SK-N-DZ (cell line): ENCODE measurements at places on chromosomes 3 and 15.
A peak's percentile ranks its signal among the peaks of the same experiment; 100 is the strongest.

- peak; percentile 94 for DNase-seq
Observed at GRCh38 chr15:44536962-44537734, at the start of gene EIF3J. EIF3J (plus strand) TSS chr15:44537147; CDS start chr15:44537195, 48 bp downstream.

- no peak for DNase-seq
Observed at GRCh38 chr3:183226333-183226890, 26.6 kb upstream of the B3GNT5 start.

DNA sequence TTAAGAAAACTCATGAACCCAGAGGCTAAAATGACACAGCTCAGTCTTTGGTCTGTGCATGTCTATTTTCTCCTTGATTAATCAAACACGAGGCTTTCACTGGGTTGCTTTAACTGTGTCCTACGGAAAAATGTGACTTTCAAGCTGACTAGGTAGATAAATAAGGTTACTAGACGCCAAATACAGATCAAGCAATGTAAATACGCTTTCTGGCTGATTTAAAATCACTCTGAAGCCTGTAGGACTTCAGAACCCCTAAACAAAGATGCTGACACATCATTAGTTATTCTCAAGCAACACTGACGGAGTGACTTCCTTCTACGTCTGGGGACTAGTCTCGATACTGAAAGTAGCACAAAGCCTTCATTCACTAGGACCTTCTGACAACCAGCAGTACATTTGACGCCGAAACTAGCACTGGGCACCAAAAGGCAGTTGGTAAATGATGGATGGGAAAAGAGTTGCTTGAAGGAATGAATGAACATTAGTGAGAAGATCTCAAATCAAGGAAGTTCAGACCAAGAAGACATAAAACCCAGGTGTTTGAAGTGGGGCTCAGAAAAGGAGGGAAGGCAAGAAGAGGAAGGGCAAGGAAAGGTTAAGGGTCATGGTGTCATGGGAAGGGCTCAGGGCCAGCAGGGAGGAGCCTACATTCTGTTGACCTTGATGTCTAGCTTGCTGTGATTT lies 67.1 kb upstream of the CDV3 start:
- DNase-seq, result no peak

- DNase-seq, result no peak
Observed at GRCh38 chr3:9253327-9253726, 3.9 kb upstream of the SRGAP3 start.

GRCh38 chr3:124084022-124084881 lies 92.3 kb upstream of the ROPN1 start:
- no peak for DNase-seq

- DNase-seq, result peak; percentile 29
Observed at GRCh38 chr3:123119802-123120201, 53.0 kb downstream of the PDIA5 start.

GRCh38 chr3:61158667-61159066 lies 92.6 kb downstream of the FHIT start:
- DNase-seq, result no peak

DNA sequence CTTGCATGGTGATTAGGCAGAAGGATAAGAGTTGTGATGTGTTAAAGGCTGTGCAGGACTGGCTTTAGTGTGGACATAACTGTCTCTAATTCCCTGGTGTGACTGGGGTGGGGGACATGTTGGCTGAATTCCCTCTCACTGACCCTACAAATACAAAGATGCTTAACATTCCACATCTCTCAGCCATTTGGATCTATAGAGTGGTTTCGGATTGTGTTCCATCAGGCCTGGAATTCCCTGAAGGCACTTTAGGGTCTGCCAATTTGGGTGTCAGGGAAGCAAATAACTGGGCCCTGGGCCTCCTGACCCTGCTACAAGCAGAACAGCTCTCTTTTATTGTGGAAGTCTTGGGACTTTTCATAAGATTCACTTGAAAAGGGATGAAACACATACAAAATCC lies 56.2 kb downstream of the ARHGEF26 start:
- DNase-seq, result no peak

- DNase-seq, result no peak
Observed at GRCh38 chr3:152176241-152176640, 92.5 kb upstream of the MBNL1 start.

DNA sequence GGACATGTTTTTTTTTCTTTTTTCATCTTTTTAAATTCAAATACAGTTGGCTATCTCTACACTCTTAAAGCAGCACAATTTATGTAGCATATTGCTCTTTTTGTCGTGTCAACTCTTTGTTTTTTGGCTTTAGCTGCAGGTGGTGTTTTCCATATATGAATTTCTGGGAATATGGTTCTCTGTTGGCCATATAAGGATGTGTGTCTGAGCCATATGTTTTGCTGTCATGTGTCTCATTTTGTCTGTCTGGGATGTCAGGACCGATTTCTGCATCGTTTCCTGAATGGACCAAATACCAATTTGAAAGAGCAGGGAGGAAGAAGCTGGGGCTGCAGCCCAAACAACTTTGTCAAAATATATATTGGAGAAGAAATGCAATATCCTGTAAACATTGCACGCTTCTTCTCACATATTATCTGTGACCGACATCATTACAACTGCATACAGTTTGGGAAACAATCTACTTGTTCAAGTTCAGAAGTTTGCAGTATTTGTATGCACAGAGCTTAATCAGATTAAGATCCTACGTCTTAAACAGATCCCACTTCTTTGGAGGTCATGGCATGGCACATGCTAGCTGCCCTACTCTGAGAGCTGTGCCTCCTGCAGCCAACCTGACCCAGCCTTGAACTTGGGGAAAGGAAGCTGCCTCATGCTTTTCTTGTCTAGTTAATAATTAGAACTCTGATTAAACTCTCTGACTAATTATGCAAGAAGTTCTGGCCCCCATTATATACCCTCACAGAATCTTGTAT lies 4.0 kb upstream of the SATB1 start:
- DNase-seq, result peak; percentile 88

DNA sequence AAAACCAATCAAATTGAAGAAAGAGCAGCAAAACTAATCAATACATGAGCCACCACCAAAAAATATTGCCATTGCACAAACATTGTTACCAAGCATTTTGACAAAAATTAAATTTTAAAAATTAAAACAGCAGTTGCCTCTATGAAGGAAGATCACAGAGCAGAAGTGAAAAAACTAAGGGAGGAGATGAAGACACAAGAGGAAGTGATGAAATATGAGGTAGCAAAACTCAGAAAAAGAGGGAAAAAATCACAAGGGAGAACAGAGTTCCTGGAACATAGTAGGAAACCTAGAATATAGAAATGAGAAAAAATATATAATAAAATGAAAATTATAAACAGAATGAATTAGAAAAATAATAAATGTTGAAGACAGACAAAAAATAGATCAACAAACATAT lies 7.3 kb upstream of the SERPINI2 start:
- DNase-seq, result no peak

DNA sequence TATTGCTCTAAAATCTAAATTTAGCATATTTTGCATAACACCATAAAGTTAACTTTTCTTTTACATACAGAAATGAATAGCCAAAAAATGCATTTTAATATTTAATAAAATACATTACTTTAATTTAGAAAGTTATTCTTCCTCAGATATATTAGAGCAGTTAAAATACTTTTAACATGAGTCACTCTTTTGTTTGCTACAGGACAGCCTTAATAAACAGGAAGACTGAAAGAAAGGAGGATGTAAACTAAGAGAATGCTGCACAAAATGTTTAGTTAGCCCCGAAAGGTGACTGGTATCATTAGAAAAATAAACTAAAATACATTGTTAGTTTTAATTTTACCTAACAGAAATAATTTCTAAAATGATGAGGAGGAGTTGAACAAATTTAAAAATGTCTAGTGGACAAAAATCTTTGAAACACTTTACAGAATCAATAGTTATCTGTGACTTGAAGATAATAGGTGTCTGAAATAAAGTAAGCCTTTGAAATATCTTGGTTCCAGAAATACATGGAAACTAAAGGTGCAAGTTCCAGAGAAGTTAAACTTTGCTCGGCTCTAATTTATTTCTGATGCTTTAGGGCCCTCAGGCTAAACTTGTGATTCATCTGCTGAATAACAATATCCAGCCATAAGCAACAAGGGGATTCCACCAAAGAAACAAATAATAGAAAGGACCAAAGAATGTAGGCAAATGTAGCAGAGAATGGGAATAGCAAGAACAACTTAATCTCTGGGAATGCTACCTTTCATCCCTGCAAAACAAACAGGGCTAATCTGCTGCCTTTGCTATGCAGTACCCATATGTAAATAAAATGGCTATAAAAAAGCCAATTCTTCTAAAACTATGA lies 138.3 kb upstream of the UBP1 start:
- DNase-seq, result no peak

DNA sequence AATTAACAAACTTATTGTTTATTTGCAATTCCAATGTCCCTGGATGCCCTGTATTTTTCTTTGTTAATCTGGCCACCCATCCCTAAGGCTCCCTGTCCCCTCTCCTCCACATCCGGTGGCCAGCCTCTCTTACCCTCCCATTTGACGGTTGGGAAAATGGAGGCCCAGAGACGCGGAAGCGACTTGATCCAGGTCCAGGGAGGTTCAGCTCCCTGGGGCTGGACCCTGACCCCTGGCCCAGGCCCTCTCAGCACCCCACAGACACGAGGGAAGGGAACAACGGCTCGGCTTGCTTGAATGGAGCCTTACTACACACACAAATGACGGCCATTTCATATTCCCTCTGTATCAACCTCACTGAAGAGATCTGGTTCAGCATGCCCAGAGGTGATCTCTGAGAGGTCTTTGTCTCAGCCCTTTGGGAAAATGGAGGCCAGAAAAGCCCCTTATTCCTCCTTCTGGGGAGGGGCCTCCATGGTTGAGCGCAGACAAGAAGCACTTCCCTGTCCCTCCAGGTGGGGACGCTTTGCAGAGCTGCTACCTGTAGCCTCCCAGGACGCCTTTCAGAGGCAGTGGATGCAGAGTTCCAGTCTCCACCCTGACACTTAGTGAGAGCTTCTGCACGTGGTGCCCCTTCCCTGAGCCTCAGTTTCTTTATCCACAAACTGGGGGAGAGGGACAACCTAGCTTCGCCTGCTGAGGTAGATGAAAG lies 82.1 kb downstream of the ATP2B2 start:
- no peak for DNase-seq

DNA sequence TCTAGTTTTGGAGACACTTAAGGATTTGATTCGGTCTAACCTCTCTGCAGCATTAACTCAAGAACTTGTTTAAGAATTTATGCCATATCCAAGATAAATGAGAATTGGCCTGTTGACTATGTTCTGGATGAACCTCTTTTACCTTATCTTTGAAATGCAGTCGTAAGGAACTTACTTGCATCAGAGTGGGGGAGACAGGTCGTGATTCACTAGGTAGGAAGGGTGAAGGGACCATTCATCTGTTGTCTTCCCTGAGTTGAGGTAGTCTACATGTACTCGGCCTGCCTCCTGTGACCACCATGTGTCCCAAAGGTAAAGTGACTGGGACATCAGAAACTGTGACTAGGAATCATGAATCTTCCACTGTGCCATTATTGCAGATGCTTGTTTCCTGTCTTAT lies 248.0 kb upstream of the P2RY1 start:
- DNase-seq, result no peak

GRCh38 chr3:67389176-67389575 lies 265.2 kb downstream of the SUCLG2 start:
- no peak for DNase-seq

DNA sequence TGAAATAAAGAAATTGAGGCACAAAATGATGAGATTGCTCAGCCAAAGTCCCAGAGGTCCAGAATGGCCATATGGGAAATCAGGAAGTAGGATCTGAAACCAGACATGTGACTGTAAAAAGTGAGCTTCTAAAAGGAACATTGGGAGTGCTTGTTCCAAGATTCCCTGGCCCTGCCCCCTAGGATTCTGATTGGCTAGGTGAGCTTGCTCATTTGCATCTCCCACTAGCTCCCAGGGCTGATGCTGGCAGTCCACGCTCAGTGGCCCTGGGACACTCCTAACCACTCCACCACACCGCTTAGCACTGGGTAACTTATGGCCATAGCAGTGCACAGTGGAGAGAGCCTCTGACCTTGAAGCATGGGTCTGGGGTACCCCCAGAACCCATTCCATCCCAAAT lies 326.7 kb downstream of the NTRK3 start:
- peak; percentile 47 for DNase-seq

GRCh38 chr3:18194431-18194830 lies 230.7 kb downstream of the SATB1 start:
- no peak for DNase-seq

- DNase-seq, result peak; percentile 100
Observed at GRCh38 chr3:189458528-189458927, 172.7 kb upstream of the TP63 start.

GRCh38 chr3:34301313-34301712 lies 502.9 kb downstream of the PDCD6IP start:
- DNase-seq, result no peak

DNA sequence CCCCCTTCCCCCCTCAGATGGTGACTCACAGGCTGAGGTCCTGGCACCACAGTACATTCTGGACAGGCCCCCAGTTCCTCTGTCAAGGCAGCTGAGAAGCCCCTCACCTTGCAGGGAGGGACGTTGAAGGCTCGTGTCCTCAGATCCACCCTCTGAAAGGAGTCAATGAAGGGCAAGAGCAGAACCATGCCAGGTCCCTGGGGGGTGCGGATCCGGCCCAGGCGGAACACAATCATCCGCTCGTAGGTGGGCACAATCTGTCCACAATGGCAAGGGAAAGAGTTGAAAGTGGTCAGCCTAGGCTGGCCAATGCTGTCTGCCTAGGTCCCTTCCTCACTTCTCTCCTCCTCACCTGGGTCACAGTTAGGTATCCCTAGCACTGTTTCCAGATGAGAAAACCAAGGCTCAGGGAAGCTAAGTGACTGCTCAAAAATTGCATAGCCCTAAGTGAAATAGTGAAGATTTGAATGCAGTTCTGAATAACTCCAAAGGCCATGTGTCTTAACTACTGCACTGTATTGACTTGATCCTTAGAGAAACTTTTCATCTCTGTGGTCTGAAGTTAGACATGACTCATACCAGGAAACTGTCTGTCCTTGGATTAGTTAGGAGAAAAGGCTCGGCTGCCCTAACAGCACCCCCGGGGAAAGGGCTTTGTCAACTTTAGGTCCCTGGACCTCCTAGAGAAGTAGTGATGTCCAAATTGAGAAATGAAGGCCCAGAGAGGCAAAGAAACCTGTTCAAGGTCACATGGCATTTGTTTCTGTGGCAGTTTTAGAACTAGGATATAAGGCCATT lies 2.9 kb downstream of the STOML1 start:
- no peak for DNase-seq

- no peak for DNase-seq
Observed at GRCh38 chr15:81955382-81956062, 90.3 kb downstream of the MEX3B start.

GRCh38 chr3:172561897-172562640 lies 38.8 kb upstream of the TNFSF10 start:
- DNase-seq, result no peak

- no peak for DNase-seq
Observed at GRCh38 chr3:55368366-55368765, 118.7 kb downstream of the WNT5A start.

DNA sequence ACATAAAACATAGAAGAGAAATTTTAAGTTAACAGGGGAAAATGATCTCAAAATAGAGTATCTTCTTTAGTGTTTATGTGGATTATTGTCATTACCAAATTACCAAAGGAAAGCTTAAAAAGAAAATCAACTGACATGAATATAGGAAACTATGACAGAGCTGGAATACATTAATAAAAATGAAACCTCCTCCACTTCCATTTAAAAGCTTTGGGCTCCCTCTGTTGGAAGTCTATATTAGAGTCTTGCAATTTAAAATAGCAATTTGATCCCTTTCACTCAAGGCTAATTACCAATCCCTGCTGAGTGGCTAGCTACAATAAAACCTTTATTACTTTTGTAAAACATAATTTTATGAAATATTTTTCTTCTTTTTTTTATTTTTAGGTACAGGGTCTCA lies 61.4 kb upstream of the IMPG2 start:
- DNase-seq, result peak; percentile 8

- no peak for DNase-seq
Observed at GRCh38 chr3:27349832-27350231, 19.4 kb downstream of the NEK10 start.

GRCh38 chr3:183503746-183504145 lies 51.8 kb downstream of the KLHL6 start:
- DNase-seq, result no peak
